Ovary (tissue), 10 donors: ENCODE measurements at places on chromosomes 7 and 10.

DNA sequence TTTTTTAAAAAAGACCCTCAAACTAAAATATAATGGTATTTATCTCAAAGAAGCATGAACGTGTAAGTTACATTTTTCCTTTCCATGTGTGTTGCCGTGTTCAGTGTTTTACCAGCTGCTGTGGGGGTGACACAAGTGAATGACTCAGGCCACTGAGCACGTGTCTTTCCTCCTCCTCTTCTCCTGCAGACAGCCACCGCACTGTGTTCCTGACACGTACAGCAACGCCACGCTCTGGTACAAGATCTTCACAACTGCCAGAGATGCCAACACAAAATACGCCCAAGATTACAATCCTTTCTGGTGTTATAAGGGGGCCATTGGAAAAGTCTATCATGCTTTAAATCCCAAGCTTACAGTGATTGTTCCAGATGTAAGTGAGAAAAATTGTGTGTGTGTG lies 29.7 kb downstream of the TMEM248 start:
- no peaks in the 10 kb centered on the region for H3K27me3 ChIP-seq
- no peak overlapping the region for H3K27ac ChIP-seq
- H3K36me3 ChIP-seq, result no peaks in the 10 kb centered on the region

DNA sequence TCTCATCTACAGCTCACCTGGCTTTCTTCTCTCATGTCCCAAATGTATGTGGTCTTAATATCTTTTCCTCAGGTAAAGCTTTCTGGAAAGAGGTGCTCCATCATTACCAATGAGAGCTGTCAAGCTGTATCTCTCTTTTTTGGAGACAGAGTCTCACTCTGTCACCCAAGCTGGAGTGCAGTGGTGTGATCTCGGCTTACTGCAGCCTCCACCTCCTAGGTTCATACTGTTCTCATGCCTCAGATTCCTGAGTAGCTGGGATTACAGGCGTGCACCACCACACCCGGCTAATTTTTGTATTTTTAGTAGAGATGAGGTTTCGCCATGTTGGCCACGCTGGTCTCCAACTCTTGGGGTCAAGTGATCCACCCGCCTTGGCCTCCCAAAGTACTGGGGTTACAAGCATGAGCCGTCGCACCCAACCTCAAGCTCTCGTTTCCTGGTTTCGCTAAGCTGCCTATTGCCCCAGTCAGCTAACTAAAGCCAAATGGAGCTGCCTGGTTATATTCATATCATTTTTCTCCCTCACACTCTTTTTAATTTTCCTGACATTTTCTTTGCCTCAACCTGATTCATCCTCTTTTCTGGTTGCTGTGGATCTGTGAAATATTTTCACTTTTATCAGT lies 60.5 kb downstream of the SUFU start:
- H3K36me3 ChIP-seq, result no peaks in the 10 kb centered on the region
- H3K27ac ChIP-seq, result no peak overlapping the region
- H3K4me3 ChIP-seq, result no peak overlapping the region
- H3K4me1 ChIP-seq, result no peaks in the 10 kb centered on the region
- no peaks in the 10 kb centered on the region for H3K27me3 ChIP-seq

- H3K4me1 ChIP-seq, result peaks cover 1% of the 10 kb centered on the region
- no peaks in the 10 kb centered on the region for H3K27me3 ChIP-seq
- H3K27ac ChIP-seq, result no peak overlapping the region
- DNase-seq, result no peak
These were observed 326.1 kb downstream of the GALNT17 start for GRCh38 chr7:71457846-71458590.

GRCh38 chr10:71638064-71638821 lies 81.3 kb downstream of the C10orf105 start:
- no peak overlapping the region for H3K27ac ChIP-seq
- no peak for DNase-seq
- H3K27me3 ChIP-seq, result no peaks in the 10 kb centered on the region
- H3K4me3 ChIP-seq, result no peak overlapping the region
- H3K4me1 ChIP-seq, result peaks cover 4% of the 10 kb centered on the region

GRCh38 chr7:134997214-134997885 lies 11.0 kb downstream of the AGBL3 start:
- H3K27ac ChIP-seq, result no peak overlapping the region
- no peak for DNase-seq
- no peaks in the 10 kb centered on the region for H3K36me3 ChIP-seq
- H3K27me3 ChIP-seq, result no peaks in the 10 kb centered on the region
- H3K4me1 ChIP-seq, result peaks cover 16% of the 10 kb centered on the region

GRCh38 chr10:61139592-61139953 lies 195.6 kb upstream of the RHOBTB1 start:
- no peak overlapping the region for H3K27ac ChIP-seq
- H3K4me3 ChIP-seq, result no peak overlapping the region
- no peaks in the 10 kb centered on the region for H3K4me1 ChIP-seq
- no peaks in the 10 kb centered on the region for H3K27me3 ChIP-seq
- DNase-seq, result no peak

- H3K4me3 ChIP-seq, result no peak overlapping the region
- DNase-seq, result no peak
- H3K4me1 ChIP-seq, result peaks cover 6% of the 10 kb centered on the region
- H3K27ac ChIP-seq, result no peak overlapping the region
These were observed 66.0 kb upstream of the PAPSS2 start for GRCh38 chr10:87593702-87594101.

GRCh38 chr10:21084700-21085099 lies 187.6 kb upstream of the NEBL start:
- no peak overlapping the region for H3K27ac ChIP-seq
- H3K4me3 ChIP-seq, result no peak overlapping the region
- no peaks in the 10 kb centered on the region for H3K27me3 ChIP-seq
- DNase-seq, result no peak

GRCh38 chr7:40147371-40148246 lies 12.8 kb downstream of the SUGCT start:
- H3K27ac ChIP-seq, result no peak overlapping the region
- no peaks in the 10 kb centered on the region for H3K36me3 ChIP-seq
- H3K4me3 ChIP-seq, result no peak overlapping the region
- no peak for DNase-seq
- H3K27me3 ChIP-seq, result no peaks in the 10 kb centered on the region
- H3K4me1 ChIP-seq, result no peaks in the 10 kb centered on the region
